ENCODE measurements at places on chromosomes 13 and 19.

GRCh38 chr13:31986676-31987470 lies 44.7 kb upstream of the FRY start:
- DNase-seq: no peak

GRCh38 chr19:46739290-46739771 lies 6.5 kb upstream of the FKRP start:
- no peak for DNase-seq

GRCh38 chr19:36526581-36526980 lies 1.5 kb downstream of the ZNF260 start:
- no peak for DNase-seq

- peak; percentile 22 for DNase-seq
Observed at GRCh38 chr13:24500977-24501376, 11.6 kb downstream of the PARP4 start.

GRCh38 chr13:73138638-73139491 lies 80.1 kb downstream of the KLF5 start:
- no peak for DNase-seq

DNA sequence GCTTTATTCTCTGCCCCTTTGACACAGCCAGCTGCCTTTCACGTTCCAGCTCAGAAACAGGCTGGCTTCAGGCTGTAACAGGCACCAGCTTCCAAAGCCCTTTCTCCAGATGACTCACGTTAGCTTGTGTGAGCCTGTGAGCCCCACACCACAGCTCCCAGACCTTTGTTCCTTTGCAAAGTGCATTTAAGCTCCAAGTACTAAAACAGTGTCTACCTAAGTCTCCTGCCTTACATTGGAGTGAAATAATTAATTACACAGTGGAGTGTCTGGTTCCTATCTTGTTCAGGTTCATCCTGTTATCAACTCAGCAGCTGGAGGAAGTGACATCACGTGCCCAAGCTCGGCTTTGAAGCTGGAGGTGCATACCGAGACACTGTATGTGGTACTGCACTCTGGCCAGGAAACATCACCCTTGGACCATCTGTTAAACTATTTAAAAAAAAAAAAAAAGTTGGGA lies 475.8 kb downstream of the FOXO1 start:
- no peak for DNase-seq

DNA sequence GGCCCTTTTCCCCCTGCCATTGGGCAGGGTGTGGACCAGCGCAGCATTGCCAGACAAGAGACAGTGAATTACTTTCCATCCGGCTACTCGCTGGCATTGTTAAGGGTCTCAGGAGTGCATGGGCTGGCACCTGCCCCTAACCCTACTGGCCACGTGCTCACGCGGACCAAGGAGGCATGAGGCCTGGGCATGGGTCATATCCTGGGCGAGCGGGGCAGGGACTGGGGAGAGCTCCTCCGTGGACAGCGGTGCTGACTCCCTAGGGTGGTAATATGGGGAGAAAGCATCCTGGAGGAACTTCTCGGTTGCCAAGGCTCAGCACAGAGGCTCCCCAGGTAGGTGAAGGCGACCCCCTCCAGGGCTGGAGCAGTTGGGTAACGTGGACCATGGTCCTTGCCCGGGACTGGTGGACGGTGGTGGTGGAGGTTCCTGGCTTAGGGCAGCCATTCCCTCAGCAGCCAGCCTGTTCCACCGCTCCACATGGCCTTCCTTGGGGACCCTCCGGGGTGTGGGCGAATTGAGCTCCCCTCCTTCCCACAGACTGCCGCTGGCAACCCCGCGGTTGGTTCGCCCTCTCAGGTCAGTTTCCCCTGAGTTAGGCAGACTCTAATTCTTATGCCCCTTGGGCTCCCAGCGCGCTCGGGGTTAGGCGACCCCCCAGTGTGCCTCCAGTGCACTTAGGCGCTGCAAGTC lies 465.1 kb downstream of the SLITRK5 start:
- DNase-seq: no peak

DNA sequence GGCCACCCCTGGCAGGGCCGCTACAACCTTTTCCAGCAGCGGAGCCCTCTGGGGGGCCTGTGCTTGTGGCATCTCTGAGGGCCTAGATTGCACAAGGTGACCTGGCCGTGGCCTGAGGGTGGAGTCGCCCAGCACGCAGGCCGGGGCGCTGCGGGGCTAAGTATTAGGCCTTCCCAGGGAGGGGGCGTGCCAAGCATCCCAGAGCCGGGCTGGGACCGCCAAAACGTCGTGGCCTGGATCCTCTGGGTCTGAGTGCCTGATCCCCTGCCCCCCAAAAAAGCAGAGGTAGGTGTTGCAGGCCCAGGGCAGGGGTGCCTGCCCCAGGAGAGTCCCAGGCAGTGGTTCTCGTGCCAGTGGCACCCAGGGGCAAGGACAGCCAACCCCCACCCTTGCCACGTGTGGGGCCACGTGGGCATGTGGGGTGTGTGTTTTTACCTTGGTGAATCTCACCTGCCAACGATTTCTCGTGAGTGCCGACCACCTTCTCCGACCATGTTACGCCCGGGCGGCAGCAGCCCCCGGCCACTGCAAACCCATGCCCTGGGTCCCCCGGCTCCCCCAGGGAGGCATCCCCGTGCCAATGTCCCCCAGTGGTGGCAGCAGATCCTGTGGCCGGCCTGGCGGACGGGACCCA lies 12.6 kb upstream of the GNA15 start:
- peak; percentile 25 for DNase-seq

DNA sequence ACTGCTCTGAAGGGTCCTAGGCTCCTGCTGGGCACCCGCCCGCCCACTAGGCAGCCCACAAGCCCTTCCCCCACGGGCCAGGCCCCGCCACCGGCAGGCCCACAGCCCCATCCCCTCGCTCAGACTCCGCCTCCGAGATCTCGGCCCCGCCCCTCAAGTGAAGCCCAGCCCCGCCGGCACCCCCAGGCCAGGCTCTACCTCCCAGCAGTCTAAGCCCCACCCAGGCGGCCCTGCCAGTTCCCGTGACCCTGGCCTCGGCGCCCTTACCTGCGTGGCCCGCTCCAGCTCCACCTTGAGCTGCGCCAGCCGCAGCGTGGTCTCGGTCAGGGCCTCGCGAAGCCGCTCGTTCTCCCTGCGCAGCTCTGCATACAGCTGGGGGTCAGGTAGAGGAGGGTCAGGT lies 16.3 kb downstream of the EPS8L1 start:
- DNase-seq: no peak

DNA sequence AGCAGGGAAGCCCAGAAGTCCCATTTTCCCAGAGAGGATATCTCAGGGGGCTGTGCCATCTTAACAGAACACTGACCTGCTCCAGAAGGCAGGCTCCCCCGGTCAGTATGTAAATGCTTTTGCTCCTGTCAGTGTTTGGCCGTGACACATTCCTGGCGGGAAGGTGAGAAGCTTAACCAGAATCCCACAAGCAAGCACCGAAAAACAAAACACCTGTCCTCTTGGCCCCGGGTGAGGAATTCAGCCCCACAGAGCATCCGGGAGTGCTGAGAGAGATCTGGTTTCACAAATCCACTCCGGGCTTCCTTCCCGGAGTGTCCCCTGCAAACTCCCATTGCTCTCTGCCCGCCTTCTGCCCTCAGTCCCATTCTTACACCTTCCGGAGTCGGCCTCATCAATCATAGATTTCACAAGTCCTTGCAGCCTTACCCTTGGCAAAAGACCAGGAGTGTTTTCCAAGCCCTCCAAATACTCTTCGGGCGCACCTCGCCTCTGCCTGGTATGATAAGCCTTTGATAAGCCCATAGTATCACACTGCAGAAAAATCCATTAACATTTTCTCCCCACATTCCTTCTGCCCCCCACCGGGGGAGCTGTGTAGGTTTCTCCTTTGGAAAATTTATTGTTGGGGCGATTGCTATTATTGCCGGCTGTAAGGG lies 12.2 kb downstream of the TPM4 start:
- peak; percentile 58 for DNase-seq

- DNase-seq: no peak
Observed at GRCh38 chr19:48524221-48524620, 12.6 kb upstream of the LMTK3 start.

GRCh38 chr19:12639901-12640613 lies 26.5 kb downstream of the MAN2B1 start:
- peak; percentile 85 for DNase-seq

- no peak for DNase-seq
Observed at GRCh38 chr13:112899281-112900225, 69.5 kb upstream of the MCF2L start.

- DNase-seq: no peak
Observed at GRCh38 chr13:113753171-113753570, 5.9 kb upstream of the TMEM255B start.

DNA sequence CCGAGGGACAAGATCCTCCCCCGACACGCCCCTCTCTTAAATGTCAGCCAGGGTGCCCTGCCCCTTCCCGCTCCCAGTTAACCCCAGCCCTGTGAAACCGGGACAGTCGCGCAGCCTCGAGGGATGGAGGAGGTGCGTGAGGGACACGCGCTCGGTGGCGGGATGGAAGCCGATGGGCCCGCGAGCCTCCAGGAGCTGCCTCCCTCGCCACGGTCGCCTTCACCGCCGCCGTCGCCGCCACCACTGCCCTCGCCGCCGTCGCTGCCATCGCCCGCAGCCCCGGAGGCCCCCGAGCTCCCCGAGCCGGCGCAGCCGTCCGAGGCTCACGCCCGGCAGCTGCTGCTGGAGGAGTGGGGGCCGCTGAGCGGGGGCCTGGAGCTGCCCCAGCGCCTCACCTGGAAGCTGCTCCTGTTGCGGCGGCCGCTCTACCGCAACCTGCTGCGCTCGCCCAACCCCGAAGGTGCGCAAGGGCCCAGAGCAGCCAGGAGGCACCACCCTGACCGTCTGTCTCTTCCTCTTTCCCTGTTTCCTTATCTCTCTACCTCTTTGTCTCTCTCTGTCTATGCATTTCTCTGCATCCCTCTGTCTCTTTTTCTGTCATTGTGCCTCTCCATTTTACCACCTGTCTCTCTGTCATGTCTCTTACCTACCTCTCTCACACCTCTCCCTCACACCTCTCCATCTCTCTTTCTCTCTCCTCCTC lies at the start of gene NCCRP1:
NCCRP1 (plus strand) TSS at position 105 of the 703 bp plus-strand sequence; CDS start at position 124, 19 bp downstream.
- no peak for DNase-seq

GRCh38 chr13:99656092-99656745 lies 154.9 kb downstream of the TM9SF2 start:
- DNase-seq: peak; percentile 77

- no peak for DNase-seq
Observed at GRCh38 chr13:36163286-36163685, 32.1 kb upstream of the DCLK1 start.

GRCh38 chr13:73215823-73216222 lies 157.0 kb downstream of the KLF5 start:
- DNase-seq: no peak

DNA sequence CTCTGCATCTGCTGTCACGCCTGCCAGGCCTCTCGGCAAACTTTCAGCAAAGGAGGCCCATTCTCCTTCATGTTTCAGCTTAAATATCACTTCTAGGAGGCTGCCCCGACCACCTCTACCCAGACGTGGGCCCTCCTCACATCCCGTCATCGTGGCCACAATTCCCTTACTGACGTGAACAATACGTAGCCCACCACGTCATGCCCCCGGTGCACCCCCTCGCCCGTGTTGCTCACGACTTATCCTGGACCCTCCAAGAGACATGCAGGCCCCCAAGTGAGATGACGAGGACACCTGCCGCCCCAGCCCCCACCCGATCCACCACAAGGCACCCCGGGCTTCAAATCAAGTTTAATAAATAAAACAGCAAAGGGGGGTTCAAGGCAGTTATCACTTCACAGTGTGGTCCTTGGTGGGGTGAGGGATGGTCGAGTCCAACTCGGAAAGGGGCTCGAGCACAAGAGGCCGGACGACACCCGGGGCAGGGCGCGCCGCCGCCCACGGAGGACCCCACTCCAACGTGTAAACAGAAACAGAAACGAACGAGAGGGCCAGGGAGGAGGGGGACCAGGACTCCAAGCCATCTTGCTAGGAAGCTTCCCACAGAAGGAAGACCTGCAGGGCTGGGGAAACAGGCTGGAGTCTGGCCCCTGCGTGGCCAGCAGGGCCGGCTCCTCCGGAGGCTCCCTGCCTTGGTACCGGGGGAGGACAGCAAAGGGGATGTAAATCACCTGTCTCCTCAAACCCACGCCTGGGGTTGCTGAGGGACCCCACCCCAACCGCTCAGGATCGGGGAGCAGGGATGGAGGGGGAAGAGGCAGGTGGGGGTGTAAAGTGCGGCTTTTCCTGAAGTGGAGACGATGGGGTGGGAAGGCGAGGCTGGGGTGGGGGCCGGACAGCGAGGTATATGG lies 14.3 kb upstream of the PLPP2 start:
- no peak for DNase-seq

- no peak for DNase-seq
Observed at GRCh38 chr13:52779103-52779502, 39.5 kb upstream of the CNMD start.

- no peak for DNase-seq
Observed at GRCh38 chr19:56778351-56778750, 62.2 kb downstream of the PEG3 start.

- no peak for DNase-seq
Observed at GRCh38 chr13:25069236-25069635, 26.7 kb upstream of the PABPC3 start.

GRCh38 chr13:33817513-33817900 lies 442 bp upstream of the RFC3 start:
- DNase-seq: no peak

- no peak for DNase-seq
Observed at GRCh38 chr13:102536695-102537485, 59.9 kb upstream of the TPP2 start.

DNA sequence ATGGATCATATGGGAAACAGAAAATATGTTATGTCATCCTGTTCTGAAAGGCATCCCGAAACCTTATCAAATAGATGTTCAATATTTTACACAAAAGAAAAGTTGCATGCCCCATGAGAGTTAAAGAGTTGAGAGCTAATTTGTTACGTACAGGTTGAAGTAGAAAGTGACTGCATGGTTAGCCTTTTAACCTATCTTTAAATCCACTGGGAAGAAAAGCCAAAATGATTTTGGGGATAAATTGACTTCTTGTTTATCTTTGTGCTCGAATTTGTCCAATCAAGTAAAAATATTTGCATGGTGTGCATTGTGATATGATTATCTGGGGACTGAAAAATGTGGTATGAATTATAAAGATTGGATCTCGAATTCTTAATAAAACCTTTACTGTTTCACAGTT lies 230.1 kb downstream of the POSTN start:
- DNase-seq: no peak

GRCh38 chr13:110331362-110331761 lies 24.3 kb downstream of the COL4A2 start:
- no peak for DNase-seq

GRCh38 chr19:58572026-58572817 lies 913 bp downstream of the MZF1 start:
- no peak for DNase-seq

DNA sequence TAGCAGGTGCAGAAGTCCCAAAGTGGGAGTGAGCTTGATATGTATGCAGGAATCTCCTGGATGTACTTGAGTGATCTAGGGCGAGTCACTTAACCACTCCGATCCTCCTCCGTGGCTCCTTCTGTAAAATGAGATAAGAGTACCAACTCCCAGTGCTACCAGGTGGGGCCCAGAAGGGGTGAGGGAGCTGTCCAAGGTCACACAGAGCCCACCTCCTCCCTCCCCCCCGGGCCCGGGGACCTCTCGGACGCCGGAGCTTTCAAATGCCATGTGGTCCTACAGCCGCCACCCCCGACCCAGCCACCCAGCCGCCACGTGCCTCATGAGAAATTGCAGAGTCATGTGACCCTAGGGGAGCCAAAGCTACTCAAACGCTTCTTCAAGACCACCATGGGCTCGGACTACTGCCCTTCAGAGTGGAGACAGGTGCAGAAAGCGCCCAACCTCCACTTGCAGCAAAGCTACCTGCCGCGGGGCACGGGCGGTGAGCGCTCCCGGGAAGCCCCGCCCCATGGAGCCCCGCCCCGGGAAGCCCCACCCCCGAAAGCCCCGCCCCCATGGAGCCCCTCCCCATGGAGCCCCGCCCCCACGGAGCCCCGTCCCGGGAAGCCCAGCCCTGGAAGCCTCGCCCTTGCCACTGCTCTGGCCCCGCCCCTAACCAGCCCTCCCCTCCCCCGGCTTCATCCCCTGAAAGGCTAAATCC lies 10.1 kb upstream of the ZNF358 start:
- no peak for DNase-seq

All from adrenal gland (tissue), 19 donors.